ENCODE measurements at places on chromosomes 12 and 14.

GRCh38 chr14:68981539-68981976 lies 2.5 kb upstream of the ACTN1 start:
- DNase-seq, result no peak

- no peak for DNase-seq
These were observed 6.0 kb upstream of the KRT71 start for GRCh38 chr12:52558781-52559445.

GRCh38 chr12:69388371-69388770 lies 28.8 kb downstream of the YEATS4 start:
- no peak for DNase-seq

- DNase-seq, result no peak
These were observed 23.2 kb upstream of the BICD1 start for GRCh38 chr12:32083489-32083888.

GRCh38 chr12:31015215-31015614 lies 58.4 kb upstream of the DDX11 start:
- DNase-seq, result no peak

DNA sequence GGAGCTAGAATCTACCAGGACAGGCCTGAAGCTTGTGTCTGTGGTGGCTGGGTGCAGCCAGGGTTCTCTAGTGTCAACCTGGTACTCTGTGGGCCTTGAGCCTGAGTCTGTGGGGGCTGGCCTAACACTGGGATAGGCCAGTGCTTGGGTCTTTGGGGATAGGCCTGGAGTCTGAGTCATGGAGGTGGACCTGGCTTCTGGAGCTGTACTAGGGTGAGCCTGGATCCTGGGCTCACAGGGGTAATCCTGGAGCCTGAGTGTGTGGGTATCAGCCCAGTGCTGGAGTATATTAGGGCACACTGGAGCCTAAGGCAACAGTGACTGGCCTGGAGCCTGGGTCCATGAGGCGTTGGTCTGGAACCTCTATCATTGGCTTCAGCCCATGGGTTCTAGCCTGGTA lies 182.5 kb upstream of the NPAS3 start:
- no peak for DNase-seq

DNA sequence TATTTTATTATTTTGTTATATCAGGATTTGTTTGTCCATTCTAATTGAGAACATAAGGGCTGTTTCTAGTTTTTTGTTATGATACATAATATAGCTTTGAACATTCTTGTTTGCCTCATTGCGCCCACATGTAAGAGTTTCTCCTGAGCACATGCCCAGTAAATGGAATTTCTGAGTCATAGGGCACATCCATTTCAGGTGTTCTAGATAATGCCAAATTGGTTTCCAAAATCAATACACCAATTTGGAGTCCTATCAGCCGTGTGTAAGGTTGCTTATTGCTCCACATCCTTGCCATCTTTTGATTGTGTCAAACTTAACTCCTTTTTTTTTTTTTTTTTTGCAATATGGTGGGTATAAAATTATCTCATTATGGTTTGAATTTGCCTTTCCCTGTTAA lies 97.9 kb upstream of the RESF1 start:
- DNase-seq, result no peak

DNA sequence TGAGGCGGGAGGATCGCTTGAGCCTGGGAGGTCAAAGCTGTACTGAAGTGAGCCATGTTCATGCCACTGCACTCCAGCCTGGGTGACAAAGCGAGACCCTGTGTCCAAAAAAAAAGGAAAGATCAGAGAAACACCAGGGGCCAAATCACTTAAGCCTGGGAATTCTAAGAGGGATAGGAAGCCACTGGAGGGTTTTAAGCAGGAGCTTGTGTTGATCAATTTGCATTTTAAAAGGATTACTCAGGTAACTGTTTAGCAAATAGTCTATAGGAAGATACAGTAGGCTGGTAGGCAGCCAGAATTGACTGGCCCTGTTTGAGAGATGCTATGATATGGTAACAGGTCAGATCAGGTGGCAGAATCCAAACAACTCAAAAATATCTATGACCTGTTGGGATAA lies 162.7 kb downstream of the SPTSSA start:
- no peak for DNase-seq
